ENCODE measurements at places on chromosomes 2 and 18.

DNA sequence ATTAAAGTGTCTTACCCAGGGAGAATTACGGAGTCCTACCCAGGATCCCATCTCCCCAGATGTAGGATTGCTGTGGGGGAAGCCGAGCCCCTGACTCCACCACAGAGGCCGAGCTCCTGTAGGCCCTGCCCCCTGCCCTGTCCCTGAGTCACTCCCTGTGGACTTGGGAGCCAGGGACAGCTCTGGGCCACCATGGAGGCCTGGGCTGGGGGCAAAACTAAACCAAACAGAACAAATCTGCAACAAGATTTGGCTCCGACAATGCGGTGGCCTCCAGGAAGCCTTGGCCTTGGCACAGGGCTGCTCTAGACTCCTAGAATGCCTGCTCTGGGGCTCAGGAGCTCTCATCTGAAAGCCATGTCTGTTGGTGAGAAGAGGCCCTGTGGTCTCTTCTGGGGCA lies 99.3 kb upstream of the PXDN start:
- no peak for DNase-seq

GRCh38 chr2:85707304-85707703 lies 13.1 kb downstream of the GNLY start:
- DNase-seq = peak; percentile 48

- no peak for DNase-seq
Observed at GRCh38 chr2:103159018-103159417, 397.2 kb downstream of the TMEM182 start.

DNA sequence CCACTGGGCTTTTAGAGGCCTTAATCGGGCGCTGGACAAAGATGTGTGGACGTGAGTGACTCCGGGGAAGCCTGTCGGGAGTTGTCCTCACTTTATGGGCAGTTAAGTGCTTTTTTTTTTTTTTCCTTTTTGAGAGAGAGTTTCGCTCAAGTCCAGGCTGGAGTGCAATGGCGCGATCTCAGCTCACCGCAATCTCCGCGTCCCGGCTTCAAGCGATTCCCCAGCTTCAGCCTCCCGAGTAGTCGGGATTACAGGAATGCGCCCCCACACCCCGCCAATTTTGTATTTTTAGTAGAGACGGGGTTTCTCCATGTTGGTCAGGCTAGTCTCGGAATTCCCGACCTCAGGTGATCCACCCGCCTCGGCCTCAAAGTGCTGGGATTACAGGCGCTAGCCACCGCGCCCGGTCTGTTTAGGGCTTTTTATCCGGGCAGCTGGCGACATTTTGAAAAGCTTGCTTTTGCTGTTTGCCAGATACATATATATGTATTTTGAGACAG lies 1.5 kb downstream of the MSH6 start:
- DNase-seq = no peak

DNA sequence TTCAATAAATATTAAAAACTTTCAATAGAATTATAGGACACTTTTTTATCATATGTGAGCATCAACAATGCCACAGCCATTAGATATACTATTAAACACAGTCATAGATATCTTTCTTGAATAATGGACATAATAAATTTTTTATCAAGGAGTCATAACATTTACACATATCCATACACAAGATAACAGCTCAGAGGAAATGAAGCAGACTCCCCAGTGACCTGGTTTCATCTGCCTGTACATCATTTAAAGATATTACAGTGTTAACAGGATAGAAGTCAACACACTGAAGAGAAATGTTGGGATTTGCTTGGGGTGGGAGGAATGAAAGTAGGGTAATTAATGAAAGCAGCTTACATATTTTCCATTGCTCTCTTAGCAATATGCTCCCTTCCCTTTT lies 5.1 kb downstream of the SCG2 start:
- DNase-seq = no peak

GRCh38 chr2:200373973-200374416 lies 67.5 kb downstream of the SPATS2L start:
- peak; percentile 7 for DNase-seq

DNA sequence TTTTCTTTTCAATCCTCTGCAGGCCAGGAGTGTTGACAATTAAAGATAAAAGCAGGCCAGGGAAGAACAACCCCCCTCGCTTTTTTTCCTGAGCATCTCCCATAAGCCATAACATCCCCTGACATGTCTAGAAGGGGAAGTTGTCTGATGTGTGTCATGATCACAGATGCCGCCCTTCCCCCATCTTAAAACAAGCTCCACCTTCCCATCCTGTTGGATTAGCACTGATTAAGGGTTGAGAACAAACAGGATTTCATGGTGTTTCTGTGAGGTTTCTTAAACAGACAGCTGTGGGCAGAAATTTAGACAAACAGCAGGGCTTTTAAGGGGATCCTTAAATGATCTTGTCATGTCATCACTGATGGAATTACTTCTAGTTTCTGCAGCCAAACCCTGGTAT lies 59.4 kb upstream of the UPP2 start:
- DNase-seq = no peak
